ENCODE measurements at places on chromosomes 7 and 10. TPM values are rescaled to one million over a fixed set of nuclear protein-coding genes. Genes with fewer than 3 reads are reported as not detected.

GRCh38 chr10:114406455-114406854 is 2.2 kb upstream of the AFAP1L2 start:
- peaks cover 28% of the 10 kb centered on the region for H3K4me1 ChIP-seq
- H3K4me3 ChIP-seq, result no peak overlapping the region
- no peak for DNase-seq
- peaks cover 53% of the 10 kb centered on the region for H3K27me3 ChIP-seq
- no peak overlapping the region for H3K27ac ChIP-seq

- H3K4me3 ChIP-seq, result no peak overlapping the region
- H3K27me3 ChIP-seq, result no peaks in the 10 kb centered on the region
- H3K36me3 ChIP-seq, result no peaks in the 10 kb centered on the region
- H3K4me1 ChIP-seq, result peaks cover 8% of the 10 kb centered on the region
Measured at GRCh38 chr7:150938566-150938965, 39.6 kb downstream of the KCNH2 start.

GRCh38 chr10:35503578-35503977 is 101.6 kb upstream of the GJD4 start:
- no peak for DNase-seq
- H3K27me3 ChIP-seq, result no peaks in the 10 kb centered on the region
- H3K27ac ChIP-seq, result no peak overlapping the region

GRCh38 chr10:43871545-43871944 is 222.9 kb upstream of the ZNF32 start:
- H3K27ac ChIP-seq, result no peak overlapping the region
- H3K4me1 ChIP-seq, result no peaks in the 10 kb centered on the region
- H3K36me3 ChIP-seq, result no peaks in the 10 kb centered on the region
- no peak for DNase-seq
- H3K27me3 ChIP-seq, result no peaks in the 10 kb centered on the region
- H3K4me3 ChIP-seq, result no peak overlapping the region

- H3K4me3 ChIP-seq, result no peak overlapping the region
- H3K27ac ChIP-seq, result no peak overlapping the region
- peaks cover 11% of the 10 kb centered on the region for H3K4me1 ChIP-seq
- no peaks in the 10 kb centered on the region for H3K36me3 ChIP-seq
- no peaks in the 10 kb centered on the region for H3K27me3 ChIP-seq
- DNase-seq, result no peak
Measured at GRCh38 chr10:125543796-125544195, 139.2 kb downstream of the TEX36 start.

- H3K36me3 ChIP-seq, result no peaks in the 10 kb centered on the region
- DNase-seq, result no peak
- H3K27me3 ChIP-seq, result no peaks in the 10 kb centered on the region
- no peak overlapping the region for H3K27ac ChIP-seq
Measured at GRCh38 chr7:79282882-79283602, 170.4 kb downstream of the MAGI2 start.

DNA sequence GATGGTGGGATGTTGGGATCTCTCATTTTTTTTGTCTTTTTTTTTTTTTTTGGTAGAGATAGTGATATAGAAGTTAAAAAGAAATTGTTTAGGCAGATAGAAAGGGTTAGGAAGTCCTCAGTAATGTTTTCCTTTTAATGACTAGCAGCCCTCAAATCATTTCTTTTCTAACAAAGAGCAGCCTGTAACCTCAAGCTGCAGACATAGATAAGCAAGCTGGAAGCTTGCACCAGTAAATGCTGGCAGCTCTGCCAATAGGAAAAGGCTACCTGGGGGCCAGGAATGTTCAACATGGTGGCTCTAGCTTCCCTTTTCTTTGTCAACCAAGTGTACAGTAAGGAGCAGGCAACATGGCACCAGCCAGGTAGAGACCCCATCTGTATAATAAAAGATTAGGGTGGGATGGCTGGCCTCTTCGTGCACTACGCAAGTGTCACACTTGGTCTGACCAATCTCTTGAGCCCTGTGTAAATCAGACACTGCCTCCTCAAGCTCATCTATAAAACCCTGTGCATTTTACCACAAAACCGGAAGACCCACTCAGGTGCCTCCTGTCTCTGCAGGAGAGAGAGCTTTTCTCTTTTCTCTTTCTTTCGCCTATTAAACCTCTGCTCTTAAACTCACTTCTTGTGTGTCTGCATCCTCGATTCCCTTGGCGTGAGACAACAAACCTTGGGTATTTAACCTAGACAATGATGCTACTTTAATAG is 212.9 kb downstream of the SNX10 start:
- no peaks in the 10 kb centered on the region for H3K27me3 ChIP-seq
- no peak overlapping the region for H3K4me3 ChIP-seq
- H3K4me1 ChIP-seq, result peaks cover 10% of the 10 kb centered on the region
- H3K36me3 ChIP-seq, result no peaks in the 10 kb centered on the region
- no peak overlapping the region for H3K27ac ChIP-seq

GRCh38 chr10:7421526-7421925 is 10.7 kb upstream of the SFMBT2 start:
- H3K27ac ChIP-seq, result no peak overlapping the region
- H3K27me3 ChIP-seq, result no peaks in the 10 kb centered on the region
- no peak overlapping the region for H3K4me3 ChIP-seq
- peaks cover 6% of the 10 kb centered on the region for H3K4me1 ChIP-seq

- H3K27me3 ChIP-seq, result no peaks in the 10 kb centered on the region
- H3K4me3 ChIP-seq, result no peak overlapping the region
- no peaks in the 10 kb centered on the region for H3K36me3 ChIP-seq
- H3K4me1 ChIP-seq, result no peaks in the 10 kb centered on the region
- no peak overlapping the region for H3K27ac ChIP-seq
Measured at GRCh38 chr7:69211739-69212138, 386.5 kb upstream of the AUTS2 start.

GRCh38 chr7:39428221-39428620 is 138.0 kb upstream of the YAE1 start:
- H3K36me3 ChIP-seq, result no peaks in the 10 kb centered on the region
- peaks cover 18% of the 10 kb centered on the region for H3K4me1 ChIP-seq
- H3K27ac ChIP-seq, result no peak overlapping the region
- H3K4me3 ChIP-seq, result no peak overlapping the region
- H3K27me3 ChIP-seq, result no peaks in the 10 kb centered on the region
- DNase-seq, result no peak

- peak overlapping the region; percentile 65 for H3K4me3 ChIP-seq
- peaks cover 34% of the 10 kb centered on the region for H3K27me3 ChIP-seq
- no peak overlapping the region for H3K27ac ChIP-seq
- H3K4me1 ChIP-seq, result peaks cover 22% of the 10 kb centered on the region
- no peaks in the 10 kb centered on the region for H3K36me3 ChIP-seq
- DNase-seq, result peak; percentile 80
Measured at GRCh38 chr10:126387041-126387921, 996 bp downstream of the ADAM12 start.

NME8 gene
- 0.34 TPM for total RNA-seq
